ENCODE measurements at places on chromosomes 6 and 20.

- DNase-seq: no peak
Observed at GRCh38 chr6:93182938-93183479, 236.3 kb downstream of the EPHA7 start.

GRCh38 chr6:11393713-11394627, 143.6 kb upstream of the TMEM170B start:
- no peak for DNase-seq

DNA sequence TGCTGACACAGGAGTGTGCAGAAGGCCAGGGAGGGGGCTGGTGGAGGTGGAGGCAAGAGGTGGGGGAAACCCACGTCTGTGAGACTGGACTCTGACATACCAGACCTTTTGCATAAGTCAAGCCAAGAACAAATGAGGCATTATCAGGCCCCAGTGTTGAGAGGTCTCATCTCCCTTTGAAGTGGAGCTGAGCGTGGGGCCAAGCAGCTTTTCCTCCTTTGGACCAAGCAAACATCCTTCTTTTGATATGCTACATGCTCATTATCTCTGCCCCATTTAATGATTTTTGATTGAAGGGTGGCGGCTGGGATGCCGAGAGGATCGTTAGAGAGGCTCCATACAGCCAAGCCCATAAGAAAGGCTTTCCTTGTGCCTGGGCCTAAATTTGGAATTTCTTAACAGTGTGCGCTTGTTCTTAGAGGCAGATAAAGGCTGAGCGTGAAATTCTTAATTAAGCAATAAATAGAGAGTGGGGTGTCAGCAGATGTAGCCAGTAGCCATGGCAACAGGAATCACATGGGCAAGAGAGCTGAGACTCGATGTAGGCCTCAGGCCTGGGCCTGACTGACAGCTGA, 244.5 kb downstream of the PKHD1 start:
- no peak for DNase-seq

DNA sequence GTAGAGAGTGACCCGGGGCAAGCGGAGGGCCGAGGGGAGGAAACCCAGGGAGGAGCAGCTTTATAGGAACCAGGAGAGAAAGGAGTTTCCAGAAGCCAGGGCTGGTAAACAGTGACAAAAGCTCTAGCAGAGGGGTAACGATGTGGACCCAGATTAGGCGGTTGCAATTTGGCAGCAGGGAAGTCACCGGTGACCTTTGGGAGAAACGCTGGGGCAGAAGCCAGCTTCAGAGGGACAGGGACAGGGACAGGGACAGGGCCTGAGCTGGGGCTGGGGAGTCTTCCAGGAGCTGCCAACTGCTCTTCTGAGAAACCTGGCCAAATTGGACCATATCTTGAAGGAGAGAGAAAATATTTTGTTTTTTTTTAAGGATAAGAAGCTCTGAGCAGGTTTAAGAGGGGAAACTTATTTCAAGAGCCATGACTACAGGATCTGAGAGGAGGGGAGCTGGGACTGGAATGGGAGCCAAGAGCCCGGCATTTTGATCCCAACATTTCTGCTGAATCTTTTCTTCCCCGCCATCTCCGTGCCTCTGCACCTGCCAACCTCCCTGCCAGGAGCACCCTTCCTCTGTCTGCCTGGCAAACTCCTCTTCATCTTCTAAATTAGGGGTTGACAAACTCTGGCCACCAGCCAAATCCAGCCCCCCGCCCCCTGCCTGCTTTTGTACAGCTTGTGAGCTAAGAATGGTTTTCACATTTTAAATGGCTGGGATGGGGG, 22.6 kb upstream of the PREX1 start:
- DNase-seq: no peak

Data from right lung (tissue), 10 donors.